ENCODE measurements at places on chromosomes 5 and 9.

DNA sequence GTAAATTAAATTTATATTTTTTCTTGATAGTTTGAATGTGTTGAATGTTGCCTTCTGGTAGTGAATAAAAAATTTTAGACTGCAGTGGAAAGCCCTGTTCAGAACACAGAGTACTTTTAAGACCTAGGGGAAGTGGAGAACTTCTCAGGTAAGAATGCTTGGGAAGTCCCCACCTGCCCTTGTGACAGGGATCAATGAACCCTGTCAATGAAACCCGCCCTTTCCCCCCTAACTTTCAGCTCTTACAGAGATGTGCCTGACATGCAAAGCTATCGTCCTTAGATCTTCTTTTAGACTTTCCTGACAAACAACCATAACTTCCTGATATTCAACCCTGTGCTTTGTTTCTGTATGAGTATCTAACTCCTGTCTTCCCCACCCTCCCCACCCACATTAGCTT, 562.7 kb downstream of the TLE4 start:
- no peak for DNase-seq

GRCh38 chr5:76548525-76549229, 74.5 kb downstream of the F2RL2 start:
- no peak for DNase-seq

DNA sequence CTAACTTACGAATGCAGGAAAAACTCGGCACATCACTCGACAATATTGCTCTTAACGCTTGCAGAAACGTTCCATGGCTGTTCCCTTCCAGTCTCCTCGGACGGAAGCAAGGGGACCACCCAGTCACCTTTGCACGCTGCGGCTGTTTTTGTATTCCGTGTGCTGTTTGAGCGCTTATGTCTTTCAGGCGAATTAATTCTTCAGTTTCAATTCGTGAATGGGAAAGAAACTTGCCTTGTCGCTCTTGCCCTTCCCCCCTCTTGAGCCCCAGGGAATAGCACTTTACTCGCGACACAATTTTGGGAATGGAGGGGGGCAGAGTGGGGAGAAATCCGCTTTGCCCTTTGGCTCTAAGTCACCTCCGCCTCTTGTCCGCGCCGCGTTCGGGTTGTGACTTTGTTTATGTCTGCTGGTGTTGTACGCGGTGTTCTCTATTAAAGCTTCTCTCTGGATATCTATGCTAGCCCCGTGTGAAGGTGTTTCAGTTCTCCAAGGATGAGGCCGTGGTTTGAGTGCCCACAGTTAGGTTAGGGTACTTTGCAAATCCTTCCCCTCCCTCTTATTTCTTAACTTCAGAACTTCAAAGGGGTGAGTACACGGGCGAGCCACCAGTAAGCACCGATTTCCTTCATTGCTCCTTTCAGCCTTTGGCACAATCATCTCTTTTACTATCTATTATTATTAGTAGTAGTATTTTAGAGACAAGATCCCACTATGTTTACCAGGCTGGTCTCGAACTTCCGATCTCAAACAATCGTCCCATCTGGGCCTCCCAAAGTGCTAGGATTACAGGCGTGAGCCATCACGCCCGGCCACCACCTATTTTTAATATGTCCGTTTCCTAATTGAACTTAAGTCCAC, 2.7 kb downstream of the FOXB2 start:
- no peak for DNase-seq

GRCh38 chr9:82110881-82111280, 122.3 kb downstream of the SPATA31D1 start:
- DNase-seq, result no peak

- no peak for DNase-seq
Measured at GRCh38 chr9:74554751-74555419, 57.8 kb downstream of the RORB start.

- DNase-seq, result no peak
Measured at GRCh38 chr9:90802386-90802985, 867 bp downstream of the SYK start.
